ENCODE measurements at places on chromosomes 16 and 17. TPM values are rescaled to one million over a fixed set of nuclear protein-coding genes. Genes with fewer than 3 reads are reported as not detected.

Gene ZNF263
- 56.7 TPM for total RNA-seq

Gene VPS4A
- total RNA-seq, result 34.1 TPM

Gene CYB5B
- total RNA-seq, result 109 TPM

Gene NECAB2
- not detected for total RNA-seq

Gene USP43
- total RNA-seq, result not detected

Gene MYH1
- total RNA-seq, result not detected

Gene SLC12A3
- not detected for total RNA-seq

Gene ZMYND15
- total RNA-seq, result not detected

Gene CDH16
- not detected for total RNA-seq

Gene CASKIN1
- total RNA-seq, result under 0.01 TPM

Gene C16orf74
- total RNA-seq, result 8.2 TPM

Gene WFDC1
- 8.2 TPM for total RNA-seq

Gene RGS11
- 0.64 TPM for total RNA-seq

Gene LDHD
- 0.64 TPM for total RNA-seq

Data from fibroblast of villous mesenchyme (primary cell).